NCI-H2029 treated with DMSO at 0.1 percent for 48 hours (cell line): ENCODE measurements at places on chromosomes 5 and 9.

GRCh38 chr5:67299231-67299735 is 102.7 kb upstream of the CD180 start:
- no peak for DNase-seq

GRCh38 chr5:149631506-149631905 is 50.2 kb downstream of the ARHGEF37 start:
- no peak for DNase-seq

DNA sequence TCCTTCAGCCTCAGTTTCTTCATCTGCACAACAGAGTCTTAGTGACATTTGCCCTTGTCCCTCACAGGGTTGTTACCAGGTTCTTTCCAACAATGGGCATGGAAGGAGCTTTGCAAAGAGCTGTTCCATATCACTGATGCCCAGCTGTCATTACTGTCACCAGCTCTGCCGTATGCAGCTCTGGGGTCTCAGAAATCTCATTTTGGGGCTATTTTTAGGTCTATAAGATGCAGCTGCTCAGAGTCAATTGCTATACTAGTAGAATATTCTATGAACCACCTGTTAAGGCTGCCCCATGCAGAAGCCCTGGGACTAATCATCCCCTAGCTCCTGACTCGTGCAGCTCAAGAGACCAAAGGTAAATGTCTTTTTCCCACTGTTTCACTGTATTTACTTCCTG is 105.1 kb upstream of the TNPO1 start:
- no peak for DNase-seq

DNA sequence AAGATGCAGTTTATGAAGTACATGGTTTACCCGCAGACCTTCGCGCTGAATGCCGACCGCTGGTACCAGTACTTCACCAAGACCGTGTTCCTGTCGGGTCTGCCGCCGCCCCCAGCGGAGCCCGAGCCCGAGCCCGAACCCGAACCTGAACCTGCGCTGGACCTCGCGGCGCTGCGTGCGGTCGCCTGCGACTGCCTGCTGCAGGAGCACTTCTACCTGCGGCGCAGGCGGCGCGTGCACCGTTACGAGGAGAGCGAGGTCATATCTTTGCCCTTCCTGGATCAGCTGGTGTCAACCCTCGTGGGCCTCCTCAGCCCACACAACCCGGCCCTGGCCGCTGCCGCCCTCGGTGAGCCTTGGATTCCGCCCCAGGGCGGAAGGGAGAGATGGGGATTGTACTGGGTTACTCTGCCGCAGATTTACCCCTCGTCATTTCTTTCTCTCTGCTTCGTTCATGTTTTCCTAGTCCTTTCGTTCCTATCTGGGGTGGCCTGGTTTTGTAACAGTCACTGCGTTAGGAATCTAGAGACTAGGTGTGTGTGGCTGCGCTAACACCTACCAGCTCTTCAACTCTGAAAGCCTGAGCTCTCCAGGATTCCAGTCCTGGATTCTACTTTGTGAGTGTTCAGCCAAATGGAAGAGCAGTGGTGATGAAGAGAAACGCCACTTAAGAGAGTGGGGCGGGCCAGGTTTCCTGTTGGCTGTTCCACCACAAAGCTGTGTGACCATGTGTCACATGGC is 638 bp downstream of the MRPS30 start:
- DNase-seq: no peak

- no peak for DNase-seq
Observed at GRCh38 chr5:127650022-127650421, 1.1 kb downstream of the CTXN3 start.

DNA sequence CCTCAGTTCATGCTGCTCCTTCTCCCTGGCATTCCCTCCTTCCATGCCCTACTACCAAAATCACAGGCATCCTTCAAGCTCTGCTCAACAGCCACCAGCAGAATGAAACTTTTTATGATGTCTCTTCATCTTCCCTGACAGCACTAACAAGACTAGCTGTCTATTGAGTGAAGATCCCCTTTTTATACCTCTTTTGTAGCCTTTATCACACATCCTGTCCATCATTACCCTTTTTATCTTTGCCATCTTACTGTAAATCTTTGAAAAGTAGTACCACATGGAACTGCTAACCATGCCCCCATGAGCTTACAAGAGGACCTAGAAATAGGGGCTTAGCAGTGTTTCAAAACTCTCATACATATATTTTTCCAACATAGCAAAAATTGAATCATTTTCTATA is 10.8 kb upstream of the ADRB2 start:
- no peak for DNase-seq

GRCh38 chr9:14089051-14089803 is 224.7 kb downstream of the NFIB start:
- DNase-seq: no peak
